ENCODE measurements at places on chromosomes 2 and 18. TPM values are rescaled to one million over a fixed set of nuclear protein-coding genes. Genes with fewer than 3 reads are reported as not detected.

Gene LRRTM4
- not detected for total RNA-seq

Gene POTEC
- total RNA-seq: not detected

Gene ADCYAP1
- not detected for total RNA-seq

Gene PMAIP1
- total RNA-seq: 15.0 TPM

Gene NTSR2
- not detected for total RNA-seq

Gene B3GNT7
- total RNA-seq: 2.0 TPM

Gene NAT8
- total RNA-seq: not detected

Gene IL1F10
- total RNA-seq: not detected

Gene DHRS9
- total RNA-seq: 2.8 TPM

Gene ZFAND2B
- total RNA-seq: 19.9 TPM

Gene LHCGR
- total RNA-seq: not detected

Gene ATOH8
- 5.3 TPM for total RNA-seq

Gene CRYGD
- not detected for total RNA-seq

Gene MC4R
- total RNA-seq: not detected

Gene FBLN7
- 0.74 TPM for total RNA-seq

Gene CARF
- 1.4 TPM for total RNA-seq

Gene UPP2
- total RNA-seq: not detected

Data from A549 treated with CORT108297 at 1 μM for 4 hours (cell line).